Osteoblast (primary cell): ENCODE measurements at places on chromosomes 13 and 19. TPM values are rescaled to one million over a fixed set of nuclear protein-coding genes. Genes with fewer than 3 reads are reported as not detected.

- H3K27ac ChIP-seq: peak overlapping the region; percentile 52
- H3K4me1 ChIP-seq: peaks cover 47% of the 10 kb centered on the region
These were observed 7.6 kb downstream of the EHD2 start for GRCh38 chr19:47720669-47721422.

GRCh38 chr13:36543671-36544070, 111.4 kb downstream of the CCNA1 start:
- no peak for DNase-seq
- no peak overlapping the region for H3K4me3 ChIP-seq
- H3K27ac ChIP-seq: no peak overlapping the region

DNA sequence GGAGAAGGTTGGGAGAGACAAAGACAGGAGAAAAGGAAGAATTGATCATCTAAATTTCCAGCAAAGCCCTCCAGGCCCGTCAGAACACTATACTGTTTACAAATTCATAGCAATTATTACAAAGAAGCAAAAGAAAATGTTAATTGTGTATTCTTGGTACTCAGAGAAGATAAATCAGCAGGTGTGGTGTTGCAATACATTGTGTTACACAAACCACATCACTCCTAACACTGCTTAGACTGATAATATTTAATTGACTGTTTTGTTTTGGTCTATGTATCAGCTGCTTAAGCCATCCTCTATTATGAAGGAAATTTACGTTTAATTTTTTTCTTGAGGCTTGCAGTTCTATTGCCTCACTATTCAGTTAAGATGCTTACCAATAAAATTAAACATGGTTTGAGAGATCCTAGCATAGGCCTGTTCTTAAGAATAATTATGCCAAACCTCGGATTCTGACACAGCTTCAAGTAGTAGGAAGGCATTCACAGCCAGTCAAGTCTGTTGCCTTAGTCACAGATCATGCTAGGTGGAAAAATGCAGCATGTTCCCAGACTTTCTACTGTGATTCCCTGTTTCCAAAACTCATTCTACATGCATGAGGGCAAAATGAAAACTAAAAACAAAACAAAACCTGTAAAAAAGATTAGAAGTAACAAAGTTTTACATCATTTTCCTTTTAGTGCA, 129.2 kb downstream of the TBC1D4 start:
- peak overlapping the region; percentile 12 for H3K27ac ChIP-seq
- no peak for DNase-seq
- peaks cover 2% of the 10 kb centered on the region for H3K36me3 ChIP-seq

- no peaks in the 10 kb centered on the region for H3K36me3 ChIP-seq
- no peak overlapping the region for H3K4me3 ChIP-seq
- peaks cover 2% of the 10 kb centered on the region for H3K4me1 ChIP-seq
- H3K27me3 ChIP-seq: no peaks in the 10 kb centered on the region
These were observed 200.1 kb downstream of the MZT1 start for GRCh38 chr13:72527333-72527732.

DNA sequence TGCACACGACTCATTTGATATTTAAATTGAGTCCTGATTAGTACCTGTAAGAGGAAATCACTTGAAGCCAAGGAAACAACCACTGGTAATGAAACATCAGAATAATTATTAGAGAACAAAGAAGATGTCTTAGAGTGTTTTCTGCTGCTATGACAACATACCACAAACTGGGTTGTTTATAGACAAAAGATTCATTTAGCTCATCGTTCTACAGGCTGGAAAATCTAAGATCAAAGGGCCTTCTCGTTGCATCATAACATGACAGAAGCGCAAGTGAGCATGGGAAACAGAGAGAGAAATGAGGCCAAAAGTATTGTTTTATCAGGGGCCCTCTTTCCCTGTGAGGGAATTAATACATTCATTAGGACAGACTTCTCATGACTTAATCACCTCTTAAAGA, 1024.0 kb upstream of the PCDH9 start:
- no peak overlapping the region for H3K4me3 ChIP-seq
- H3K27ac ChIP-seq: no peak overlapping the region
- no peaks in the 10 kb centered on the region for H3K27me3 ChIP-seq
- H3K36me3 ChIP-seq: no peaks in the 10 kb centered on the region
- H3K4me1 ChIP-seq: no peaks in the 10 kb centered on the region

DNA sequence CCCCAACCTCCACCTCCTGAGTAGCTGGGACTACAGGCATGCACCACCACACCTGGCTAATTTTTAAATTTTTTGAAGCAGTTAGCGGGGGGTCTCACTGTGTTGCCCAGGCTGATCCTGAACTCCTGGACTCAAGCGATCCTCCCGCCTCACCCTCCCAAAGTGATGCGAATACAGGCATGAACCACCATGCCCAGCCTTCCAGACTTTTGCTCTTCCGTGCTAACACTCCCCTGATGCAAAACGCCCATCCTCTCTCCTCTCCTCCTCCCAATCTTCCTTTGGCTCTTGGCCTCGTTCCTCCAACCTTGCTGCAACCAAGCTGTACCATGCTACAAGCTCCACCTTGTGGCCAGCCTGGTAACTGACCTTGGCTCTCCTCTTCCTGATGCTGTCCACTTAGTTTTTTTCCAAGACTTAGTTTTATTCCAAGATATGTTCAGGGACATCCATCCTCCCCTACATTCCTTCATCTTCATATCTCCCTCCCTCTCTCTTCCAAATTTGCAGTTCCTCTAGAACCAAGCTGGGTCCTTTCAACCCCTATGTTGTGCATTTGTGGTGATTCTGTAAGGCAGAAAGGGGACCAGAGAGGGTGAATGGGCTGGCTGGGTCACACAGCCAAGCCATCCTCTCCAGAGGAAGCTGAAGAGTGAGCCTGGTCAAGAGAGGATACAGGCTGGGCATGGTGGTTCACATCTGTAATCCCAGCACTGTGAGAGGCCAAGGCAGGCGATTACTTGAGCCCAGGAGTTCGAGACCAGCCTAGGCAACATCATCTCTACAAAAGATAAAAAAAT, 32.8 kb downstream of the TINCR start:
- peaks cover 4% of the 10 kb centered on the region for H3K27me3 ChIP-seq
- H3K27ac ChIP-seq: no peak overlapping the region
- peak; percentile 30 for DNase-seq
- no peak overlapping the region for H3K4me3 ChIP-seq
- H3K4me1 ChIP-seq: no peaks in the 10 kb centered on the region

GRCh38 chr13:28041501-28041900, 53.0 kb upstream of the URAD start:
- H3K27me3 ChIP-seq: peaks cover 4% of the 10 kb centered on the region
- H3K27ac ChIP-seq: no peak overlapping the region
- H3K4me3 ChIP-seq: no peak overlapping the region
- no peaks in the 10 kb centered on the region for H3K4me1 ChIP-seq
- no peak for DNase-seq
- H3K36me3 ChIP-seq: no peaks in the 10 kb centered on the region

GRCh38 chr13:27267596-27267995, 3.0 kb upstream of the RASL11A start:
- no peak overlapping the region for H3K27ac ChIP-seq
- no peak for DNase-seq
- H3K36me3 ChIP-seq: no peaks in the 10 kb centered on the region
- no peak overlapping the region for H3K4me3 ChIP-seq

DNA sequence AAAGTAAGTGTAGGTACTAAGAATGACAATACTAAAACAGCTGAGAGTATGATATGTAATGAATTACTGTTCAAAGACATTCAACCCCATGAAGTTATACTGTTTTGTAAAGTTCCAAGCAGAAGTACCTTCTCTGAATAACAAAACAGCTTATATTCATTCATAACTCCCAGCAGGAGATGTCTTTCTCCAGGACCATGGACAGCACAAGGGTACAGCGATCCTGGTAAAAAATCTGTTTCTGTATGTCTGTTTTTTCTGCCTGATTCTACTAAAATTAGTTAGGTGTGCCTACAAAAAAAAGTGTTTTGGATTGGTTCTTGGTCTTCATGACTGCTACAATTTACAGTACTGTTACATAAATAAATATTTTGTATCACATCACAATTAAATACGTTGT, 172.5 kb upstream of the SLITRK5 start:
- no peak overlapping the region for H3K27ac ChIP-seq
- no peak for DNase-seq
- H3K36me3 ChIP-seq: no peaks in the 10 kb centered on the region
- H3K4me1 ChIP-seq: no peaks in the 10 kb centered on the region

DNA sequence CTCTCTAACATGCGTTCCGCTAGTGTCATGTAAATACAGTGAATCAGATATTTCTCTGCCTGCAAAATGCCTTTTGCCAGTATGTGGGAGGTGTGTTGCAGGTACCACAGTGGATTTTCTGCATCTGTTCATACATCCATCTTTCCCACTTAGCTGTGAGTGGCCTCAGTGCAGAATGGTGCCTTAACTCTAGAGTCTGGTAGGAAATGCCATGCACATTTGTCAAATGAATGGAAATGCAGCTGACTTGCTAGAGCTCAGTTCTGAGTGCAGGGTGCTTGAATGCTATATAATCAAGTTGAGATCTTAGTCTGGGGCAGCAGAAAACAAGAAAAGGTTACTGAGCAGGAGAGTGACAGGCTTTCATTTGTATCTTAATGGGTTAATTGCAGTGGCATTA, 68.2 kb downstream of the LRCH1 start:
- H3K4me1 ChIP-seq: peaks cover 13% of the 10 kb centered on the region
- DNase-seq: no peak
- no peaks in the 10 kb centered on the region for H3K27me3 ChIP-seq
- no peak overlapping the region for H3K4me3 ChIP-seq
- no peaks in the 10 kb centered on the region for H3K36me3 ChIP-seq

DNA sequence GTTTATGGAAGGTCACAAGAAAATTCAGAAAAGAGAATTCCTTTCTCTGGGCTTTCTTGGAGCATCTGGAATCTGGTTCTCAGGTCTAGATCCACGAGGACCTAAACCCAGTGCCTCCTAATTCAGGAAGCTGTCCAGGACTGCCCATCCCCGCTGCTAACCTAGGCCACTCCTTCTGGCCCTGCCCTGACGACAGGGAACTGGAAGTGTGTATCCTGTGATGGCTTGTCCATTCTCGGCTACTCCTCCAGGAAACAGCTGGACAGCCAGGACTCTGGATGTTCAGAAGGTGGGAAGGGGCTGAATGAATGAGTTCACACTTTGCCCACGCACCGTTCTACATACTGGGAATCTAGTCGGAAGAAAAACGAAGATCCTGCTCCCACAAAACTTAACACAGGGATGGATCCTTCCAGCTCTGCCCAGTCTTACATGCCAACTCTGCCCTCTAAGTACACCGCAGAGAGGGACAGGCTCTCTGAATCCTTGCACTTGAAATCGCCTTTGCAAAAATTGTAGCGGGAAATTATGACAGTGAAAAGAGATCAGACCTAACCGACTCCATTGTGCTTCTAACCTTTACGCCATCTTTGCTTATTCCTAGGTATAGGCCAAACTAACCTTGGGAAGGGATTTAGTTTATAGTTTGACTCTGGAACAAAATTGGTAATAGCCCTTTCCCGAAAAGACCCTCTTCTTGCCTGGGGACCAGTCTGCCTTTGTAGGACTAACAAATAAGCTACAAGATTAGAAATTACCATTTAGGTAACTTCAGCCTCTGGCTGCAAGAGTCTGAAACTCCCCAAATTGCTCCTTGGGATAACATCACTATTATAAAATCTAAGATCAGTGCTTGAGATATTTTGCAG, 1.8 kb downstream of the LSM4 start:
- H3K4me3 ChIP-seq: no peak overlapping the region
- H3K36me3 ChIP-seq: peaks cover 3% of the 10 kb centered on the region

DNA sequence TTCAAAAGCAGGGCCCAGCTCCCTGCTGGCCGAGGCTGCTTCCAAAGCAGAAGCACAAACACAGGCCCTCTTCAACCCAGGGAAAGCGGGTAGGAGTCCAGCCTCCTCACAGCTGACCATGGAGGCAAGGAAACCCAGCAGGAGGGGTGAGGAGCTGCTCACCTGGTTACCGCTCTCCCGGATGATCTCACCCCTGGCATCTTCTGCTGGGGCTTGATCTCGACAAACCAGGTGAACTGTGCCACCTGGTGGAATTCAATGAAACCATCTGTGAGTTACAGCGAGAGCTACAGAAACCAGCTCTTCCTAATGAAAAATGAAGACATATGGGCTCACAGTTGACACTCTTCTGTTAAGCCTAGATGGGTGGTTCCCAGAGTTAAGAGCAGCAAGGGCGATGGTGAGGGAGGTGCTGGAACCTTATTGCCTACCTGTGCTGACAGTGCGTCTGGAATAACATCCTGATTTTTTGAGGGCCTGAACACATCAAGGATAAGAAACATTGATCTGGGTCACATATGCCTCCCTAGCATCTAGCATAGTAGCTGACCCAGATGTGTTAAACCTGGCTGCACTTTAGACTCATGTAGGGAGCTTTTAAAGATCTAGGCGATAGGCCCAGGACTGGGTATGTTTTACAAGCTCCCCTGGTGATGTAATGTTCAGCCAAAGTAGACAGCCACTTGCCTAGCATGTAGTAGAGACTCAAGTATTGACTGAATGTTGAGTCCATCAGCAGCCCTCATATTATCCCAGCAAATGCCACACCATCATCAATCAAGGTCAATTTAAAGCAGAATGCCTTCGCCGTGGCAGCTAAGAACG, 6.1 kb downstream of the DHRS12 start:
- peak; percentile 68 for DNase-seq
- H3K36me3 ChIP-seq: no peaks in the 10 kb centered on the region
- no peak overlapping the region for H3K4me3 ChIP-seq
- H3K27me3 ChIP-seq: peaks cover 3% of the 10 kb centered on the region
- peaks cover 18% of the 10 kb centered on the region for H3K4me1 ChIP-seq
- H3K27ac ChIP-seq: no peak overlapping the region

- H3K36me3 ChIP-seq: no peaks in the 10 kb centered on the region
- H3K4me3 ChIP-seq: no peak overlapping the region
- H3K27ac ChIP-seq: no peak overlapping the region
- H3K4me1 ChIP-seq: no peaks in the 10 kb centered on the region
- no peaks in the 10 kb centered on the region for H3K27me3 ChIP-seq
These were observed 48.8 kb downstream of the IRS2 start for GRCh38 chr13:109737606-109738005.

DNA sequence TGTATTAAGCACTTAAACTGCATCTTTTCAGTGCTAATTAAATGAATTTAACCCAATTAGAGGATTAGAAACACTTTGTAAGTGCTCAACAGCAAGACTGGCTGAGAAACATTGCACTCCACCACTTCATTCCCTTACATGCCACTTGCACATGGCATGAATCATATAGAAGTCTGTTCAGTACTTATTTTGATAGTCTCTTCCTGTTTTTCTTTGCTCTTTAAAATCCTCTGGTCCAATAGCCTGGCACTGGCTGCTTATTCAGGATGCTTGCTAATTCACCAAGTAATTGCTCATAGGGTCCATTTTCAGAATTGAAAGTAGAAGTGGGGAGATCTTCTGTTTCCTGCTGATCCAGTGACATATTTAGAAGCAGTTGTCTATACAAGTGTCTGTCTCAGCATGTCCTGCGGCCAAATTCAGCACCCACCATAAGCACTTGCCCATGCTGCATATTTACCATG, 900.1 kb downstream of the PCDH9 start:
- no peak overlapping the region for H3K27ac ChIP-seq
- no peaks in the 10 kb centered on the region for H3K36me3 ChIP-seq
- no peaks in the 10 kb centered on the region for H3K27me3 ChIP-seq
- no peak overlapping the region for H3K4me3 ChIP-seq
- peaks cover 7% of the 10 kb centered on the region for H3K4me1 ChIP-seq

RXFP2 gene
- not detected in 2 replicates for total RNA-seq

ATXN8OS gene
- not detected in 2 replicates for total RNA-seq

CD177 gene
- under 0.01 TPM in 1 of 2 replicates, not detected in the other for total RNA-seq

MBNL2 gene
- total RNA-seq: 66.0 and 69.8 TPM in 2 replicates

CEACAM16 gene
- under 0.01 TPM in 1 of 2 replicates, not detected in the other for total RNA-seq

C19orf25 gene
- total RNA-seq: 28.9 and 30.0 TPM in 2 replicates
